ENCODE measurements at places on chromosomes 2 and 18.

- no peak for DNase-seq
These were observed 63.5 kb downstream of the DCC start for GRCh38 chr18:52403291-52404021.

DNA sequence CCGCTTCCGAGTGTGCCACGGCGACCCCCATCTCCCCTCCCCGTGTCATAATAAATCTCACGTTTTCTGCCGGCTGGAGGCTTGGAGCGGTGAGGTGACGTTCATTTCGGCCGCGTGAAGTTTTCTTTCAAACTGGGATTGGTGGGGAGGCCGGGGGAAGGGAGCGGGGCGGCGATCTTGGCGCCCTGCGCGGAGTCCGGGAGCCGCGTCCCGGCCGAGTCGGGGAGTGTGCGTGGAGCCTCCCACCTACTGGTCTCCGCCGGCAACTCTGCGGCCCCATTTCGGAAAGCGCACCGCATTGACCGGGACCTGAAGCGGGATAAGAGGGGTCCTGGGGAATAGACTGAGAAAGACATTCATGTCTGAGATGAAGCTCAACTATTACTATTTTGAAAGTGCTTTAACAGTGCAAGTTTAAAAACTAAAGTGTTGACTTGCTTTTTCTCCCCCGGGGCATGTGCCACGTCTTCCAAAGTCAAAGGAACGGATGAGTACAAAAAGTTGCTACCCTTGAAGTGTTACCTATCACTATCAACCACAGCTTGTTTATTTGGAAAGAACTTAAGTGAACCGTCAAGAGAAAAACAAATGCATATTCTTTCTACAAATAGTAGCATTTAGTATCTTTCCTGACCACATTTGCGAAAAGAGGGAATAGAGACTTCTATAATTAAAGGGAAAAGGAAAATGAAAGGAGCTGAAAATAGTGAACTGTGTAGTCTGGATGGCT, 818 bp upstream of the IKZF2 start:
- peak; percentile 53 for DNase-seq

DNA sequence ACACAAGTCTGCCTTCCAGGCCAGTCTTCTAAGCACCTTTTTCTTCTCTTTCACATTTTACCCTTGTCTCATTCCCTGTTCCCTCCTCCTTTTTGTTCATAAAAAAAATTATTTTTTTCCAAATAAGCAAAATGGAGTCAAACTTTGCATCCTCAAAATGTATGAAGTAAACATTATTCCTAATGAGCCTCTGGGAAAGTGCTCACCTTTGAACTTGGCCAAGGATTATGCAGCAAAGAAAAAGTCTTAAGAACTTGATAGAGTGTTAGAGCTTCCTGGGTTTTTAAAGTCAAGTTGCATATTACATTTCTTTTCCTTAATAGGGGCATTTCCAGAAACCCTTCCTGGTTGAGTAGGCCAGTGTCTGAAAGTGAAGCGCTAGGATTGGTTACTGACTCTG, 31.6 kb downstream of the EPAS1 start:
- DNase-seq = no peak

DNA sequence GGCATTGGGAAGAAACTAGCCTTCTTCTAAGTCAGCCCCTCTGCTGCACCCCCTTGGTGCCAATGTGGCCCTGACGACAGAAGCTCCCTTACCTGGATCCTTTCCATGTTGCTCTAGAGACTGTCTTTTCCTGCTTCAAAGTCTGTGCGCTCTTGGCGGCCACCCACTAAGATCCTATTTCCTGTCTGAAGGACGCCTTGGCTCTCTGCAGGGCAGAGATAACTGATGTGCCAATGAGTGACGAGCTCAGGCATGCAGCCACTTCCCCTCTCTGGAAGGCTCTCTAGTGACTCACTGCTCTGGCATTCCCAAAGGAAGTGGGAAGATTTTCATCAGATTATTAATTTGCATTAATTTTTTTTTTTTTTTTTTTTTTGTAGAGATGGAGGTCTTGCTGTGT, 273.5 kb downstream of the CDH20 start:
- DNase-seq = no peak

DNA sequence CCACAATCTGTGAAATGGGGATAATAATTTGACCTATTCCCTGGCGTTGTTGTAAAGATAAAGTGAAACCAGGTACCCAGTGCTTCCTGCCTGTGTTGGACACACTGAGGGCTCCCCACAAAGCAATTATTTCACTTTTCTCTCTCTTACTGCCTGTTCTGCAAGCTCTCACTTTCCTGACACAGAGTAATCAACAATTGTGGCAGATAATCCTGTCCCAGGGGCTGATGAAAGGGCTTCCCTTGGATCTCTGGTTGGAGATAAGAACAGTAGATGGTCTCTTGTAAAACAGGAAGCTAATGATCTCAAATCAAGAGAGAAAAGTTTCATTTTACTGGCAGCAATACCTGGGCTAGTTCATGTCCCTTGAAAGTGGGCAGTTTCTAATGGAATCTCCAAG, 190.4 kb upstream of the EPHA4 start:
- DNase-seq = no peak

- DNase-seq = no peak
These were observed 52.6 kb downstream of the TWIST2 start for GRCh38 chr2:238900511-238900910.

GRCh38 chr18:9809697-9810096, 76.1 kb upstream of the TXNDC2 start:
- DNase-seq = no peak

DNA sequence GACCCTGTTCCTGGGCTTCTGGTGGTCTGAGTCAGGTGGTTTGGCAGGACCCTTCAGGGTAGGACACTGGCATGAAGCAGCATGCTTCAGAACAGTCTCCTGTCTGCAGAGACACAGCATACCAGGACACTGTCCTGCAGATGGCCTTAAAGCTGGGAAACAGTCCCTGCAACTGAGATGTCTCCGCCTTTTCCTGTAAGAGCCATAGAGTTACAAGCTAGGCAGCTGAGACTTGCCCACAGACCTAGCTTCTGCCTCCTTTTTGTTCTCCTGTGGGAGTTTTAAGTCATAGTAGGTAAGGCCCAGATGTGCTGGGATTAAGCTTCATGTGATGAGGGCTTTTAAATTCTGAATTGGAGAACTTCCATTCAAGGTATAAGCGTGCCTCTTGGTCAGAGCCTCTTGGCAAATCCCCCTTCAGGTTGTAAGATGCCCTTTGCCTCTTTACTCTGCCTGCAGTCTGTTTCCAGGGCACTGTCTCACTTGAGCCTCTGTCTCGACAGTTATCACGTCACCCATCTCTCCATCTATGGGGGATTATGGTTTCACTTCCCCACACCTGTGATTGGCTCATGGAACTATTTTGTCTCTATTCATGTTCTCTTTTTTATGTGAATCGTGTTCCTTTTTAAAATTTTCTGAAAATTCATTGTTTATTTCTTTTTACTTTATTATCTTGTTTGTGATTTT, 51.8 kb downstream of the COA5 start:
- DNase-seq = peak; percentile 88

DNA sequence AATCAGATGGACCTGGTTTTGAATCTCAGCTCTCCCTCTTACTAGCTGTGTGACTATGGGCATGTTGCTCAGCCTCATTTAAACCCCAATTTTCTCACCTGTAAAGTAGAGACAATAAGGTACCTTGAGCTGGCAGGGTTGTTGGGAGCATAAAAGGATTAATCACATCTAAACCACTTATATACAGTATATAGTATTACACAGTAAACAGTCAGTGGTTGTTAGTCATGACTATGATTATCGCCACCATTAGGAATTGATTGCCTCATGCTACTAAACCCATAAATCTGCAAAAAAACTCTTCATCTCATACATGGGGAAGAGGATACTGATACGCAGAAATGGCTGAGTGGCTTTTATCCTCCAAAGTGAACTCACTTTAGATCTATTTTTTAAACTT, 65.8 kb downstream of the INO80D start:
- DNase-seq = no peak

- no peak for DNase-seq
These were observed 92.3 kb upstream of the THUMPD2 start for GRCh38 chr2:39871291-39871761.

- no peak for DNase-seq
These were observed 2.8 kb upstream of the CRYGB start for GRCh38 chr2:208148803-208149202.

- no peak for DNase-seq
These were observed 10.6 kb downstream of the IRS1 start for GRCh38 chr2:226788881-226789490.

- no peak for DNase-seq
These were observed 19.1 kb upstream of the BCL2L11 start for GRCh38 chr2:111101592-111101991.

DNA sequence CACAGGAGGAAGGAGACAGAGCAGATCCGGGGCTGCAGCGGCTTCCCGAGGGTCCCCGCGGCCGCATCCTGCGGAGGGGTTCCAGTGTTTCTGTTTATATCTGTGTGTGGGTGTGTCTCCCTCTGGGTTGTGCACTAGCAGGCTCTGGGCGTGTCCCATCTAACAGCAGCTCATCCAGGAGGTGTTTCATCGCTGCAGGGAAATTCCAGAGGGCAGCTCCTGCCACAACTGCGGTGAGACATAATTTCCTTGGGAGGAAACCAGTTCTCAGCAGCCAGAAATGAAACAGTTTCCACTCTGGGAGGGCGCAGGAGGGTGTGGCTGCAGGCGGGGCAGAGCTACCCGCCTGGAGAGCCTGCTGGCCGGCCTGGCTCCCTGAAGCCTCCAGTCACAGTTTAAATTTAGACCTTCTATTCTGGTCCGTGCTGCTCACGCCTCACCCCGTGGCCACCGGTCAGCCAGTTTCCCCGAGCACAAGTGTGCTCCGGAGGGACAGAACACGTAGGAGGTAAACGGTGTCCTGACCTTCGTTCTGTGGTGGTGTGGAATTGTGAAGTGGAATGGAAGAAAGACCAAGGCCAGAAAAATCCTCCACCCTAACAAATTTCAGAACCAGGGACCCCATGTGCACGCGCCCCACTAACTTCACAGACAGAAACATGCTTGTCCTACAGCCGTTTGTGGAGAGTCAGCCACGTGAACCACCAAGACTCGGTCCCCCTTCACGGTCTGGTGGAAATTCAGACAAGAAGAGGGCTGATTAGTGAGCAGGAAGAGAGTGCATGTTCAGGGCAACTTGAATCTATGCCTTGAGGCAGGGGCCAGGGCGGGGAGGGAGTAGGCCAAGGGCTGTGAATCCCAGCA, 50.2 kb downstream of the TEX44 start:
- DNase-seq = peak; percentile 66

All from OCI-LY7 (cell line).